SIG-M5 (cell line): ENCODE measurements at places on chromosomes 16 and 17.

GRCh38 chr17:57740235-57740528 is 4.9 kb downstream of the CCDC182 start:
- DNase-seq = no peak

DNA sequence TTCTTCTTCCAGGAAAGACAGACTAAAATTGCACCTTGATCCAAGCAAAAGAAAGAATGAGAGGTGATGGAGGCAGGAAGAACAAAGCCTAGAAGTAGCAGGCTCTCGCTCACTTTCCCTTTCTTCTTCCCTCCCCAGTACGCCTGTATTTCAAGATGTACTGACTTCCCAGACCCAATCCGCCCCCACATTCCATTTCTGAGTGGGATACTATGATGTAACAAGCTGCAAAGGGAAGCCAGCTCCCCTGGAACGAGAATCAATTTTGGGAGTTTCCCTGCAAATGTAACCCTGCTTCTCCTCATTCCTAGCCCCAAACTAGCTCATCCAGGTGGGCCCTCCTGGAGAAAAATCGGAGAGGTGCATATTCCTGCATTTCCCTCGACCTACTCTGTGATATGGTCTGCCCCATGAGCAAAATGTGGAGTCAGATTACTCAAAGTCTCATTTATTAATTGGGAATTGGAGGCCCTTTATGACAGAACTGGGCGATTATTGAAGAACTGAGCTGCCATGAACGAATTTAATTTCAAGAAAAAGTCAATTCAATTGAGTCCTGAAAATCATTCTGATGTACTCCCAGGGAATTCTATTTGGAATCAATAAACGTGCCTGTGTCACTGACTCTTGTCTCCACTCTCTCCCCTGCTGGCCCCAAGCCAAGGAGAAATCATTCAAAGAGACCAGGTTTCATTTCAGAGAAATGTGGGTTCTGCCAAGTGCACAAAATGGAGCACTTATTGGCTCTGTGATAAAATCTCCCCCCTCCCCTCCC is 398.9 kb downstream of the SHISA9 start:
- no peak for DNase-seq

- DNase-seq = no peak
Measured at GRCh38 chr16:71672803-71673581, 47.0 kb downstream of the MARVELD3 start.

- DNase-seq = no peak
Measured at GRCh38 chr17:58189436-58190146, 2.9 kb upstream of the EPX start.

DNA sequence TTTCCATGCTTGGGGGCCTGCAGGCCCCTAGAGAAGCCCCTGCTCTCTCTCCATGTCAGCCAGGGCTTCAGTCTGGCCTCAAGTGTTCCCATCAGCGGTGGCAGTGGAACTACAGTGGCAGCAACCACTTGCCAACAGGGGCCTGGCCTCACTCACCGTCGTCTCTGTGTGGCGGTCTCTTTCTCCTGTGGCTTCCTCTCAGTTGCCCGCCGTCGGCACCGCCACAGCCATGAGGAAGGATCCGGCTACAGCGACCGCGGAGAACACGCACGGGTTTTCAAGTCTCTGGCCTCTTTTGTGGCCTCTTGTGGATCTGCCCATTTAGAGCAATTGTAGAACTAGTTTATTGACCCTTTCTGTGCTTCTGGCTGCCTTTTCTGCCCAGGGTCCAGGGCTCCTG is 8.5 kb downstream of the ARMC7 start:
- no peak for DNase-seq

GRCh38 chr16:75761108-75761507 is 34.8 kb upstream of the CPHXL start:
- no peak for DNase-seq

DNA sequence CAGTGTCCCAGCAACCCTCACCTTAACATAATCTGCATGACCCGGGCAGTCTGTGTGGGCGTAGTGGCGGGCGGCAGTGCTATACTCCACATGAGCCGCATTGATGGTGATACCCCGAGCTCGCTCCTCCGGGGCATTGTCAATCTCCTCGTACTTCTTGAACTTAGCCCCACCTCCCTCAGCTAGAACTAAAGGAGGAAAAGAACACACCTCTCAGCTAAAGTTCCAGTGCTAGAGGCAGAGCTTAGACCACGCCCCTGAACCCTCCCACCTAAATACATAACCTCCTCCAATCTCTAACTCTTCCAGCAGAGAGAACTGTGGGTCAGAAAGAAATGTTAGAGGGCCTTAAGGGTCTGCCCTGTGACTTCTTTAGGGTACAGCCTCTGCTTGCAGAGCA is 855 bp downstream of the TUFM start:
- no peak for DNase-seq

DNA sequence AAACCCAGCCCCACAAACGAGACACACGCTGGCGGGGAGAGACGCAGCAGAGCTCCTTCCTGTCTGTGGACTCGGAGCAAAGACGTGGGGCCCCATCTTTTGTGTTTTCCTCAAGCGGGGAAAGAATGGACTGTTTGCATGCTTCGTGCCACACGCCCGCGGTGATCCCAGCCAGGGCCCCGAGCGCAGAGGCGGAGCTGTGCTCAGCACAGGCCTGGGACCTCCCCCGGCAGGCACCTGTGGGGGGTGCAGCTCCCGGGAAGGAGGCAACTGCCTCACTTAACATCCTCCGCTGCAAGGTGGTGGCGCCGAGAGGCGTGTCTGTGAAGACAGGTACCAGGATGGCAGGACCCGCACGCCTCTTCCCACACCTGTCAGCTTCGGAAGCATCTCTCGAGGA is 19.1 kb downstream of the TRARG1 start:
- DNase-seq = no peak

DNA sequence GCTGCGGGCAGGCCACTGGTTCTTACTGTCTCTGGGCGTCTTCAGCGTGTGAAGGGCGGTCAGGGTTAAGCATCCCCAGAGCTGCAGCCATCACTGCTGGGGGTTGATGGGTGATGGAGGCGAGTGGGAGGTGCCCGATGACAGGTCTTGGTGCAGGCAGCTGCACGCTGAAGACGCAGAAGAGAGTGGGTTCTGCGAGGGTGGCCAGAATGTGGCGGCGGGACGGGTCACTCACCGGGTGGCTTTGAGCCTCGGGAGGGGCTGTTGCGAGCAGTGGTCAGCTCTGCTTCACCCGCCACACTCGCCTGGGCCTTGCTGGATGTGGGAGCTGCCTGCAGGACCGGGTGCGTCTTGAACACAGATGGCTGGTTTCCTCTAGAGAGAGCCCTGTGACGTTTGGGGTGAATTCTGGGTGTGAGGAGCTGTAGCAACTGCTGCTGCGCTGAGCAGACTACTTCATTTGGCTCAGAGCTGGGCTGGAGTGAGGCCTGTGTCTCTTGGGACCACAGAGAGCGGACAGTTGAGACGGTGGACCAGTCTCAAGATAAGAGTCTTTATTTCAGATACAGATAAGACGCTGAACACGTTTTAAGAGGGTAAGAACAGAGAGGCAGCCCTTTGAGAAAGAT is 44.6 kb upstream of the ZNF750 start:
- no peak for DNase-seq

DNA sequence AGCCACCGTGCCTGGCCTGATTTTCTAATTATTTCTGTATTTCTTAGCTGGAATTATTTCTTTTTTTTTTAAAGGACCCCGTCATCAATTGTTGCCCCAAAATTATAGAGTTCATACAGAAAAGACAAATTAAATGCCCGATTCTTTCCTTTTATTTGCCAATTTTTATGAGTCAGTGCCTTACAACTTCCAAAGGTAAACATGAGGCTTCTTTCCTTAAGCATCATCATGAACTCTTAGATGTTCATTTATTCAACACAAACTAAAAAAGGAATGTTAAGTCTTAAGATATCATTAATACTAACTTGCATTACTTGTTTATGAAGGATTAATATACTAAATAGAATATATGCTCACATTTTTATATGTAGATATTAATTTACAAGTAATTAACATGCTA is 7.2 kb upstream of the ARHGDIA start:
- no peak for DNase-seq

- DNase-seq = no peak
Measured at GRCh38 chr17:78804777-78805176, 22.7 kb upstream of the CYTH1 start.

GRCh38 chr17:35875072-35875799 is 4.9 kb downstream of the CCL5 start:
- no peak for DNase-seq

- DNase-seq = no peak
Measured at GRCh38 chr17:34291721-34292348, 6.3 kb downstream of the CCL11 start.

- DNase-seq = no peak
Measured at GRCh38 chr16:50881331-50881830, 139.5 kb downstream of the CYLD start.

DNA sequence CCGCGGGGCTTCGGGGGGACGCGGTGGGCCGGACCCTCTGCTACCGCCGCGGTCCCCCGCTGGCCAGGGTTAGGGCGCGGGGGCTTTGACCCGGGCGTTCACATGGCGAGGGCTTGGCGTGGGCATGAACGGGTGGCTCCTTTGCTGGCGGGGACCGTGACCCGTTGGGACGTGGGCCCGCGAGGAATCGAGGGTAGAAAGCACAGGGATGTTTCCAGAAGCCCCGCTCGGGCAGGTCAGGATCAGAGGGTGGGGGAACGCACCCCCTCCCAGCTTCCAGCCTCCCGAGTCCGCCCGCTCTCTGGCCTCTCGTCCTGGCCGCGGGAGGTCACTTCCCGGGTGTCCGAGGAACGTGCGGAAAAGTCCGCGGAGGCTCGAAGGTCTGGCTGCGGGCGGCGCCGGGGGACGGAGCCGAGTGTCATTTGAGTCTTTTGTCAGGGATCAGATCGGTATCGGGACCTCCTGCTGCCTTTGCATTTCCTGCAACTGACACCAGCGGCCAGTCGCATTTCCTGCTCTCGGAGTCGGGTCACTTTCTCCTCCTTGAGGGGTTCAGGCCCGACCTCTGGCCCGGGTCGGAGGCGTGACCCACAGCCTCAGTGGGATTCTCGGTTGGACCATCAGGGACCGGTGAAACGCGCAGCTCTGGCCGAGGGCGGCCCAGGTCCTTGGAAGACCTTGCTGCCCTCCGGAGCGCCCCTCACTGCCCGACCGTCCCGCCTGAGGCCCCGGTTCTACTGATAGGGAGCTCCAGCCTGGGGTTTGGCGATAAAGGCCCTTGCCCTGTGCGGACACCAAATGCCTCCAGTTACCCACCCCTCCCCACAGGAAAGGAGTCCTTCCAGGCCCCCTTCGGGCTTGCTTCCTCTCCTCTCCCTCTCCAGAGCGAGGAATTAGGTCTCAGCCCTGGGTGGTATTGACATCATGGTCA is 702 bp upstream of the WNT3 start:
- no peak for DNase-seq

DNA sequence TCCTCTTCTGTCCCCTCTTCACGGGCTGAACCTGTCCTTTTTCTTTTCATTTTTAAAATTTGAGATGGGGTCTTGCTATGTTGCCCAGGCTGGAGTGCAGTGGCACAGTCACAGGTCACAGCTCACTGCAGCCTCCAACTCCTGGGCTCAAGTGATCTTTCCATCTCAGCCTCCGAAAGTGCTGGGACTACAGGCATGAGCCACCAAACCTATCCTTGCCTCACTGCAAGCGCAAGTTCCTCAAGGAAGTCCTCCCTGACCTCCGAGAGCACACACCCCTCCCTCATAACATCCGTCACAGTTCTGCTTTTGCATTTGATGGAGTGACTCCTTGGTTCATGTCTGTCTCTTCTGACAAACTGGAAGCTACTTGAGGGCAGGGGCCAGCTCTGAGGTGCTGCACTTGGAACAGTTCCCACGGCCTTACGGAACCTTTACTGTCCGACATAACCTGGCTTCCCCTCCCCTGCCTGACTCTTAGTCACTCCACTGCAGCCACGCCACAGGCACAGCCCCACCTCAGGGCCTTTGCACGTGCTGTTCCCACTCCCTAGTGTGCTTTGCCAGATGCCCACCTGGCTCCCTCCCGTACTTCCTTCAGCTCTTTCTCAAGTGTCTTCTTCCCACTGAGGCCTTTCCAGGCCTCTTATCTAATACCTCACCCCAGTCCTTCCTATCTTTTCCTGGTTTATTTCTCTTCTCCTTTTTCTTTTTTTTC is 4.4 kb downstream of the TBX6 start:
- no peak for DNase-seq

DNA sequence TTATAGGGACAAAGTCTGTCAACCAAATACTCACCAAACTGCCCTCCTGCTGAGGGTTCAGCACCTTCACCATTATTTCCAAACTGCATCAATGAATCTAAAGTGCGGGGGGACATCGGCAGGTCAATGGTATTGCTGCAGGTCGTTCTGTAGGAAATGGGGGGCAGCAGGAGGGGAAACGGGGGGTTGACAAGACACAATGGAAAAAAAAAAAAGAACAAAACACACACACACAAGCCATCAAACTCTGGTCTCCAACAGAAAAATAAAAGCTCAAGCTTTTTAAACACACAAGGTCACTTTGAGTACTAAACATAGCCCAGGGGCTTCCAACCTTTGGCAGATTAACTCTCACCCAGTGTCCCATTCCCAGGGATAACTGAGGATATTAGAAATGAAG is 28.5 kb downstream of the STAT5A start:
- no peak for DNase-seq

DNA sequence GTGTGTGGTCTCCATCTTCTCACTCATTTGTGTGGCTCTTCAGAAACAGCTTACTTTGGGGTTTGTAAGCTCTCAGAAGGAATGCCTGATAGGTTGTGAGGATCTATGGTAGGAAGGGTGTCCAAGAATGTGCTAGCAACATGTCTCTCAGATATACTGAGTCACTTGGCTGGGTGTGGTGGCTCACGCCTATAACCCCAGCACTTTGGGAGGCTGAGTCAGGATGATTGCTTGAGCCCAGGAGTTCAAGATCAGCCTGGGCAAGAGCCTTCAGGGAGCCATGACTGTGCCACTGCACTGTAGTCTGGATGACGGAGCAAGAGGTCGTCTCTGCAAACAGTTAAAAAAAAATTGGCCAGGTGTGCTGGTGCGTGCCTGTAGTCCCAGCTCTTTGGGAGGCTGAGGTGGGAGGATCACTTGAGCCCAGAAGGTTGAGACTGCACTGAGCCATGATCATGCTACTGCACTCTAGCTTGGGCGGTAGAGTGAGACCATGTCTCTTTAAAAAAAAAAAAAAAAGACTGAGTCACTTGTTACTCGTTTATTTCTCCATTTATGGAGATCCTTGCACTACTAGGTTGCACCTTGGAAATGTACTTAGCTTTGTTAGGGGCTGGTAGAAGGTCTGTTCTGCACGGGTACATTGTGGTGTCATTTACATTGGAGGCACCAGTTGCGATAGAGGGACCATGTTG is 232.0 kb downstream of the SNX29 start:
- no peak for DNase-seq

DNA sequence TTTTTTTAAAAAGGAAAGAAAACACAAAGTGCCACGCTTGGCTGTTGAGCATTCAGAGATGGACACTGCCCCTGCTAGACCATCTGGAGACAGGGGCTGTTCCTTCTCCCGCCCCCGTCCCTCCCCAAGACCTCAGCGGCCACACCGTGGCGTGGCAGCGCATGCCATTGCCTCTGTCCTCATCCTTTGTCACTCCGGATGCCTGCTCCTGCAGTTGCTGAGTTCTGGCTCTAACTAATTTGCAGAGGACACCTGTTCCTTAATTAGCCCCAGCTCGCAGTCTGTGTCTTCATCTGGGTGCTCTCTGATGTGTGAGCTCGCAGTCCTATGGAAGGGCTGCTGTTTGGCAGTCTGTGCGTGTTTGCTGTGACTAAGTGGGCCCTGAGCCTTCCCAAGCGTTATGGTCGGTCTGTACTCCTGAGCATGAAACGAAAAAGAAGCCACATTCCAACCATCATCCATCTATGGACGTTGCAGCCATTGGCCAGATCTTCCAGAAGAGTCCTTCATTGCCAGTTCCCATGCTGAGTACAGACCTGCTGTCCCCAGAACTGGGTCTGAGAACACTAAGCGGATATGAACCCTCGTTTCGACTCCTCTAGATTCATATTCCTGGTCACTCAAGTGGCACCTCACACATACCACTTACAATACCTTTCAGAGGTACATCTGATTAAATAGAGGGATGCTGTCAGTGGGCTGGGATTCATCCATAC is 40.9 kb upstream of the NAT9 start:
- DNase-seq = no peak
